ENCODE measurements at places on chromosomes 5 and 9.

DNA sequence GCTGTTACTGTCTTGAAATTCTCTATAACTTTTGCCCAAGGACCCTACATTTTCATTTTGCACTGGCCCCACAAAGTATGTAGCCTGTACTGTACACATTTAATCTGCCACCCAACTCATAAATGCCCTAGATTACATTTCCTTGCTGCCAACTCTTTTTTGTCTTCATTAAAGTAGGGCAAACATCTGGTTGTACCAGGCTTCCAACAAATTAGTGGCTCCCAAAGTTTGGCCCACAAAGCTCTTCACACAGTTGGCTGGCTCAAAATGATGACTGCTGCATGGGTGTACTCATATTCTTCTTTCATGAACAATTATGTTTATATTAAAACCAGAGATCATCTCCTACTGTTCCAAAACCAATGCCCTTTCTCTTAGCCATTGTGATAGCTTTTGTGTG is 45.3 kb downstream of the GNA14 start:
- H3K4me3 ChIP-seq = no peak overlapping the region
- H3K27ac ChIP-seq = no peak overlapping the region
- DNase-seq = no peak
- H3K27me3 ChIP-seq = no peaks in the 10 kb centered on the region
- no peaks in the 10 kb centered on the region for H3K4me1 ChIP-seq

DNA sequence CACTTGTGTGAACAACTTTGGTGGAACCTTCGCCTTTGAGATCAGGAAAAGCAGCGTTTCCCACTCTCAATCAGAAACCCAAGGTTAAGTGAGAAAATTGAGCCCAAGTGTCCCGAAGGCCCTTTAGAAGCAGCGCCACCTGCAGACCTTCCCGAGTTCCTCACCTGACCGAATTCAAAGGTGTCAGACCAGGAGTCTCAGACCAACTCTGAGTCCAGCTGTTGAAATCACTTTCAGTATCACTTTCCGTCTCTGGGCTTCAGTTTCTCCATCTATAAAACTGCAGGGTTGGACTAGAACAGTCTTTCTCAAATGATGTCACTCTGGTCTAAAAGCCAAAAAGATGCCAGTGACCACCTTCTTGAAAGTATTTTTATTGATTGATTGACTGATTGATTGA is 31.7 kb upstream of the GRHPR start:
- DNase-seq = no peak
- no peak overlapping the region for H3K4me3 ChIP-seq
- H3K27me3 ChIP-seq = no peaks in the 10 kb centered on the region
- no peaks in the 10 kb centered on the region for H3K4me1 ChIP-seq
- H3K36me3 ChIP-seq = no peaks in the 10 kb centered on the region
- no peak overlapping the region for H3K27ac ChIP-seq

DNA sequence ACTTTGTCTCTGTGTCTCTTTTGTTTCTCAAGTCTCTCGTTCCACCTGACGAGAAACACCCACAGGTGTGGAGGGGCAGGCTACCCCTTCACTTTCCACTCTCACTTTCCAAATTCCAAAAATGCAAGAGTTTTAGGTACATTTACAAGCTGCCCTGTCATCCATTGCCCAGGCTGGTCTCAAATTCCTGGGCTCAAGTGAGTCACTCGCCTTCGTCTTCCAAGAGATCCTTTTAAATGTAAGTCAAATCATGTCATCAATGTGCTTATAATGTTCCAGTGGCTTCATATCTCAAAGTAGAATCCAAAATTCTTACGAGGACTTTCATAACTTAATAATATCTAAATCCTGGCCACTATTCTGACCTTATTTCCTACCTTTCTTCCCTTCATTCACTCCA is 20.4 kb upstream of the UGCG start:
- H3K36me3 ChIP-seq = no peaks in the 10 kb centered on the region
- no peaks in the 10 kb centered on the region for H3K4me1 ChIP-seq
- DNase-seq = no peak
- H3K27me3 ChIP-seq = no peaks in the 10 kb centered on the region
- no peak overlapping the region for H3K27ac ChIP-seq
- no peak overlapping the region for H3K4me3 ChIP-seq

DNA sequence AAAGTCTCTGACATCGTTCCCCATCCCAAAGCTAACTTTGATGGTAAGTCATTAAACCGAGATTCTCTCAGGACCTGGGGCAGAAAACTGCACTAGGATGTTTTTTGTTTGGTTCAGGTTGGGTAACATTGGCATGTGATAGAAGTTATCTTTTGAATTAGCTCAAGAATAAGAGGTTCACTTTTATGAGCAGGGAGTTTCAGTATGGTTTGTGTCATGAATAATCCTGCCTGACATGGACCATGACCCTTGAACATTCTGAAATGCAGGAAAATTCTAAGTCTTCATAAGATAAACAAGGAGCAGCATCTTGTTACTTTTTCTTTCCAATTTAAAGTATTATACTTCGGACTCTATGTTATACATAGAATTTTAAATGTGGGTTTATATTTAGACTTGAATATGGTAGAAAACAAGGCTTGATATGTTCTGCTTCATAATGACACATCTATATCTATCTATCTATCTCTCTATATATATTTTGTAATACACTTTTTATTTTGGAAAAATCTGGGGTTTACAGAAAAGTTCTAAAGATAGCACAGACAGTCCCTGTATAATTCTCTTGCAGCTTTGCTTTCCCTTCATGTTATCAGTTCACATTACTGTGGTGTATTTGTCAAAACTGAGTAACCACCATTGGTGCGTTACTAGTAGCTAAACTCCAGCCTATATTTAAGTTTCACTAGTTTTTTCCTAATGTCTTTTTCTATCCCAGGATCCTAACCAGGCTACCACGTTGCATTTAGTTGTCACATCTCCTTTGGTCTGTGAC is 102.7 kb upstream of the TAF11L2 start:
- no peak overlapping the region for H3K27ac ChIP-seq
- no peaks in the 10 kb centered on the region for H3K27me3 ChIP-seq
- no peaks in the 10 kb centered on the region for H3K4me1 ChIP-seq
- no peak for DNase-seq

Data from thymus (tissue), 14 donors.